ENCODE measurements at places on chromosomes 5 and 9. TPM values are rescaled to one million over a fixed set of nuclear protein-coding genes. Genes with fewer than 3 reads are reported as not detected.

GRCh38 chr9:97491216-97491999 is 10.1 kb upstream of the TMOD1 start:
- no peak for DNase-seq

The LHFPL2 gene
- 15.3 TPM for total RNA-seq

DNA sequence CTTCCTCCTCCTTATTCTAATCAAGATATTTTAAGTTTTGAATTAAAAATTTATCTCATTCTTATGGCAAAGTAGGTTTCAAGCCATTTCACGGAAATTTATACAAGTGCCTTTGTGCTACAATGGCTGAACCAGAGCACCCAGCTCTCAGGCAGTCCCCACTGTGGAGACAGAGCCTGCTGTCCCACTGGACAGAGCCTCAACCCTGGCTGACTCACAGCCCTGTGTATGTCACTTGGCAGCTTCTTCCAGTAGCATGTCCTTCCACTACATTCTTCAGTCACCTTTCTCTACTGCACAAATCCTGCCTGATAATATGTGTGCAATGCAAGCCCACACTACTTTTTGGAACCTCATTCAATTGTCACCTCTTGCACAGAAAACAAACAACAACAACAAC is 253.1 kb downstream of the PDE4D start:
- no peak for DNase-seq

DNA sequence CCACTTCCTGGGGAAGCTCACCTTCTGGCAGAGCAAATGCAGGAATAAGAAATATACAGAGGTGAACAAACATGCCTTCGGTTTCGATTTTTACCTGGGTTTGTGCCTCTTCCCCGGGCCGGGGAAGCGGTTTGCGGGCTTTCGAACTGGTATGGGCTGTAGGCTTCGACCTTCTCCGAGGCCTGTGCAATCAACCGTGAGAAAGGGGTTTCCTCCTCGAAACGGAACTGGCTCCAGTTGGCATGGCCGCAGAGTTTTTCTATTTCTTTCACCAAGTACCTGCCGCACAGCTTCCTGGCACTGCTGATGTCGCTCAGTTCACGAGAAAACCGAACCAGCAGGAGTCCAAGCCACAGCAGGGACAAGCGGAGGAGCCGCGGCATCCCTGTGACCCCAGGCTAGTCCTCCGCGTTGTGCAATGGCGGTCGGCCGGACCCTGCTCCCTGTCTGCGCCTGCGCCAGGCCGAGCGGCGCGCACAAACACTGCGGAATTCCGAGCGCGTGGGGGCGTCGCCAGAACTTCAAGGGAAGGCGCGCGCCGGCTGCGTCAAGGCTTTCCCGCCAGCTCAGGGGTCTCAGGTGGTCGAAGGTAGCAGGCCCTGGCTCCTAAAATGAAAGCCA is at the start of gene INSL6:
TSS of gene INSL6 (minus strand) at position 420 of the 621 bp plus-strand sequence. CDS start at position 383, 37 bp downstream.
- DNase-seq, result no peak

DNA sequence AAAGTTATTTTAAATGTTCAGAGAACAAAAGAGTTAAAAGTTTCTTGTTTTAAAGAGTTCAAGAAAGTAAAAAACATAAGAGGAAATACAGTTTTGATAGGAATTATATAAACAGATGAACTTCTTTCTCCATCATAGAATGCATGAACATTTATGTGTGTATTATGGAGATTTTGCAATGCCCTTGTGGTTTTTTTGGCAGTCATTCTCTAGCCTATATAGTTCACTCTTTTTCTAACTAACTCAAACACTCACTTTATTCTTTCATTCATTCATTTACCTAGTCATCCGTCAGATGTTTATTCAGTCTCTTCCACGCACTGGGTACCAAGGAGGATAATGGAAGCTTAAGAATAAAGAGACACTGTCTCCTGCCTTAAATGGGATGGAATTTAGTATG is 195.9 kb upstream of the VLDLR start:
- DNase-seq, result no peak

- no peak for DNase-seq
These were observed 30.4 kb downstream of the JADE2 start for GRCh38 chr5:134555890-134556311.

DNA sequence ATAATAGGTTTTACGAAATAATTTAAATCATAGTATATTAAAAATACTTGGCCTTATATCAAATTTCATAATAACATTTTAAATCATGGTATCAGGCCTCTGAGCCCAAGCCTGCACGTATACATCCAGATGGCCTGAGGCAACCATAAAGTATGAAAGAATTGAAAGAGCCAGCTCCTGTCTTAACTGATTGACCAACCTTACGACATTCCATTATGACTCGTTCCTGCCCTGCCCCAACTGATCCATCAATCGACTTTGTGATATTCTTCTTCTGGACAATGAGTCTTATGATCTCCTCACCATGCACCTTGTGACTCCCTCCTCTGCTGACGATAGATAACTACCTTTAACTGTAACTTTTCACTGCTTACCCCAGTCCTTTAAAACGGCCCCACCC is 545.0 kb downstream of the MTRR start:
- no peak for DNase-seq

- DNase-seq, result no peak
These were observed 52.8 kb upstream of the LRRTM2 start for GRCh38 chr5:138927979-138928378.

DNA sequence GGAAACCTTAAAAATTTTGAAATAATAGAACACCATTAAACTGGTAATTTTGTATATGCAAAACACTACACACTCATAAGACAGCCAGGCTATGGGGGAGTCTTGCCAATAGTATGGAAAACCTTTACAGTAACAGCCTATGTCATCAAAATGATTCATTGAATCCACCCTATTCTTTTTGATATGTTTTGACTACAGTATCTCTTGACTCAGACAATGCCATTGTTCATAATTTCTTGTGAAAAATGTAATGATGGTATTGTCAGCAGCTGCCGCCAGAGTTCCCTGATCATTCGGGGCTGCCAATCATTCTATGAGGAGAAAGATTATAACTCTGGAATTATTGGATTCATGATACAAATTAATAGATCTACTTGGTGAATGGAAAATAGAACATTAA is 101.4 kb upstream of the POC5 start:
- DNase-seq, result no peak

The ANKRD18B gene
- total RNA-seq, result 3.1 TPM

GRCh38 chr9:133257465-133257956 is 17.5 kb downstream of the ABO start:
- DNase-seq, result no peak

DNA sequence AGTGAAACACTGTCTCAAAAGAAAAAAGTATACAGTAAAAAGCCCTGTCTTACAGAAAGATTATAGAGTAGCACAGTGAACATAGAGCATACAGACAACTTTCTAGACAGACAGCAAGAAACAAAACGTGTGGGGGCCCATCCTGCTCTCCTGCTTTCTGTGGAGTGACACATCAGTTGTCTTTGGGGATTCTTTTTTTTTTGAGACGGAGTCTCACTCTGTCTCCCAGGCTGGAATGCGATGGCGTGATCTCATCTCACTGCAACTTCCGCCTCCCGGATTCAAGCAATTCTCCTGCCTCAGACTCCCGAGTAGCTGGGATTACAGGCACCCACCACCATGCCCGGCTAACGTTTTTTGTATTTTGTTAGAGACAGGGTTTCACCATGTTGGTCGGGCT is 14.9 kb downstream of the CDHR2 start:
- DNase-seq, result no peak

The ADAMTS19 gene
- 0.72 TPM for total RNA-seq

DNA sequence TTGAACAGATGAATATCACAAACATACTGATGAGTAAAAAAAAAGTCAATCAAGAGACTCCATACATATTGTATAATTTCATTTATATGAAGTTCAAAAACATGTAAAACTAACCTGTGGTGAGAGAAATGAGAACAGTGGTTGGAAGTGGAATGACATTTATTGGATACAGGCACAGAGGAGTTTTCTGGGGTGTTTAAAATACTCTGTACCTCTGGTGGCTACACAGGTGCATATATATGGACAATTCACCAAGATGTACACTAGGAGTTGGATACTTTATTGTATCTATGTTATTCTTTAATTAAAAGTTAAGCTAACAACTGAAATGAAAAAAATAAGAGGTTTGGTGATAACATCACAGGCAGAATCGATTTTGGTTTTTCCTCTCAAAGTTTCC is 14.1 kb downstream of the FOXD1 start:
- no peak for DNase-seq

- DNase-seq, result no peak
These were observed 389.9 kb upstream of the DAP start for GRCh38 chr5:11150976-11151375.

DNA sequence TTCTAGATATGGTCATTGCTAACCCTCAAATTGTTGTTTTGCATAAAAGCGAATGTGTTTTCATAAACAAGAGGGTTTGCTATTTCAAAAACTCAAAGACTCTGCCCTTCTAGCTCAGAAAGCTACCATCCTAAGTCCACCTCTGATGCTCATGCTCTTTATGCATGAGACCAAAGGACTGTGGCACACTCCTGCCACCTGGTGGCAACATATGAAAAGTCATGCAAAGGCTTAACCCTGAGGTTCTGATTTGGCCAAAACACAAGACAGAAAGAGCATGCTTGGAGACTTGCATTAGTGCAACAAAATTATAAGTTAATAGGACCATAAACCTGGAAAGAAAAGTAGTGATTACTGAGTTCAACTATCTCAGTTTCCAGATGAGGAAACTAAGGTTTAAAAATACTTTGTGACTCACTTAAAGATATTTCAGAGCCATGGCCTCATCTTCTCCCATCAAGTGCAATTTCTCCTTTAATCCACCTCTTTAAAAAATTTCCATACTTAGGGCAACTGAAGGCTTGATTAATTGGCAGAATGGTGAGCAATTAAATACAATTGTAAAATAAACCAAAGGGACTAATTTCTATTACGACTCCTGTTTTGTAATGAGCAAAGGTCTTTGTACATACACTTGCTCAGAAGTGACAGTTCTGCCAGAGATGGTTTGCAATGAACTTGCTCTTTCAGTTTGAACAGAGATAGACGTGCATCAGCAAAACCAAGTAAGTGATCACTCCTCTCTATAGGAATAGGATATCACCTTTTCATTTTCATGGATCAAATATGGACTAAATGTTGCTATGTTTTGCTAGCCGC is 110.7 kb upstream of the RAD23B start:
- no peak for DNase-seq

GRCh38 chr5:51961154-51961562 is 577.9 kb downstream of the ISL1 start:
- DNase-seq, result no peak

The F2RL2 gene
- total RNA-seq, result 7.2 TPM

- no peak for DNase-seq
These were observed 8.6 kb upstream of the DIRAS2 start for GRCh38 chr9:90651246-90651645.

The PNPLA7 gene
- under 0.01 TPM for total RNA-seq

GRCh38 chr5:103364074-103364473 is 105.5 kb downstream of the MACIR start:
- no peak for DNase-seq

DNA sequence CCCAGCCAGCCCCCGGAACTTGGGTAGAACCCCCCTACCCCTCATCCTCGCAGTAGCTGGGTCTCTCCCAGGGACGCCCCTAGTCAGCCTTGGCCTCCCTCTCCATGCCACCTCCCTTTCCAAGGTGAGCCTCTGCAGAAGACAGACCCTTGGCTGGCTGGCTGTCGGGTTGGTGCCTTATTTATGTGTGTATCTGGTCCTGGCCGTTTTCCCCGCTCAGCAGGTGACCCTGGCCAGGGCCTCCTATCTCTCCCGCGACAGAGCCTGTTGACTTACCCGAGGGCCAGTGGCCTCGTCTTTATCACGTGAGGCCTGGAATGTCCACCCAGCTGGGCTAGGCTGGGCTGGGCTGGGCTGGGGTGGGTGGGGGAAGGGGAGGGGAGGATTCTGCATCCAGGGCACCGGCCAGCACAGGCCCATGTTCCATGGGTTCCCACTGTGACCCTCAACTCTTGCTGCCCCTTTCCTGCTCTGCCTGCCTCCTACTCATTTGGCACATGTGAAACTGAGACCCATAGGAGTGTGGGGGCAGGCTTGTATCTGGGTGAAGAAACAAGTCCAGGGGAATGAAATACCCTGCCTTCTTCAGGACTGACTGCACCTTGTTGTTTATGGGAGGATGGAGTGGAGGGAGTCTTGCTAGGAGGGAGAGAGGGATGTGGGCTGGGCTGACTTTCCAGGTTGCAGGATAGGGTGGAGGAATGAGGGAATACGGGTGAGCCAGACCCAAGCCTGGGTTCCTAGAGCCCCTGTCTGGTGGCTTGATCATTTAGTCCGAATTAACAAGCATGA is 3.1 kb downstream of the CXXC5 start:
- DNase-seq, result no peak

All from epithelial cell of proximal tubule (primary cell).